ENCODE measurements at places on chromosomes 1 and 21.

DNA sequence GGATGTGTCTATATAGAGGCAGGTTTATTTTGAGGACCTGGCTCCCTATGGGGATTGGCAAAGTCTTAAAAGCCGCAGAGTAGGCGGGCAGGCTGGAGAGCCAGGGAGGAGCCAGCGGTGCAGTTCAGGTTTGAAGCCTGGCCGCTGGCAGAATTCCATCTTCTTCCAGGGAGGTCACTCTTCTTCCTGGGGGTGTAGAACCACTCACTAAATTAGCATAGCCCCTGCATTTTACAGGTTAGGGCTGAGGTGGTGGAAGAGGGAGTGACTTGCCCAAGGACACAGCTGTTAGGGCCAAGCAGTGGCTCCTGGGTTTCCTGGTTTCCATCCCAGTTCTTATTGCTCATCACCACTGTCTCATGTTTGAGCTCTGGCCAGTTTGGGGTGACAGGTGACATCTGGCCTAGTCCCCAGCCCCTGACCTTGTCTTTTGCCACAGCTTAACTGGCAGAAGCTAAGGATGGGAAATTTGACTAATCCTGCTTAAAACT is 1.4 kb downstream of the PINK1 start:
- peak; percentile 16 for DNase-seq
- H3K36me3 ChIP-seq: peaks cover 13% of the 10 kb centered on the region
- peak overlapping the region; percentile 56 for H3K27ac ChIP-seq
- peaks cover 37% of the 10 kb centered on the region for H3K4me1 ChIP-seq

DNA sequence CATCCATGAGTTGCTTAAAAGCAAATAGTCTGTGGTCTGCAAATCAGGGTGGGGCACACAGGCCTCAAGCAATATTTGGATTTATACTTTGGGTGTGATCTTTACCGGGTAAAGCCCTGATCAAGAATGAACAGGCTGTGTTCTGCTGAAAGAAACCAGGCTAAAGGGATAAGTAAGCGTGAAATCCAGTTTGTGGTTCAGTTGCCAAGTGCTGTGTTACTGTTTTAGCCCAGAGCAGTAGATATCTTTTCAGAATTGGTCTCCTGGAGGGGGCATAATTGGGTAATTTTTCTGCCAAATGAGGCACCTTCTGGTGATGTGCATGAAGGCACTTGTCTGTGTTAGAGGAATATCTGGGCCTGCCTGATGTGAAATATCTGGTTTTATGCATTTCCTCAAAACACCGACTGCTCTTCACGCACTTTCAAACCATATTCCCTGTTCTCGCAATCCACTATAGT is 21.4 kb downstream of the AIM2 start:
- H3K36me3 ChIP-seq: peaks cover 58% of the 10 kb centered on the region
- H3K27me3 ChIP-seq: no peaks in the 10 kb centered on the region
- peaks cover 23% of the 10 kb centered on the region for H3K4me1 ChIP-seq

DNA sequence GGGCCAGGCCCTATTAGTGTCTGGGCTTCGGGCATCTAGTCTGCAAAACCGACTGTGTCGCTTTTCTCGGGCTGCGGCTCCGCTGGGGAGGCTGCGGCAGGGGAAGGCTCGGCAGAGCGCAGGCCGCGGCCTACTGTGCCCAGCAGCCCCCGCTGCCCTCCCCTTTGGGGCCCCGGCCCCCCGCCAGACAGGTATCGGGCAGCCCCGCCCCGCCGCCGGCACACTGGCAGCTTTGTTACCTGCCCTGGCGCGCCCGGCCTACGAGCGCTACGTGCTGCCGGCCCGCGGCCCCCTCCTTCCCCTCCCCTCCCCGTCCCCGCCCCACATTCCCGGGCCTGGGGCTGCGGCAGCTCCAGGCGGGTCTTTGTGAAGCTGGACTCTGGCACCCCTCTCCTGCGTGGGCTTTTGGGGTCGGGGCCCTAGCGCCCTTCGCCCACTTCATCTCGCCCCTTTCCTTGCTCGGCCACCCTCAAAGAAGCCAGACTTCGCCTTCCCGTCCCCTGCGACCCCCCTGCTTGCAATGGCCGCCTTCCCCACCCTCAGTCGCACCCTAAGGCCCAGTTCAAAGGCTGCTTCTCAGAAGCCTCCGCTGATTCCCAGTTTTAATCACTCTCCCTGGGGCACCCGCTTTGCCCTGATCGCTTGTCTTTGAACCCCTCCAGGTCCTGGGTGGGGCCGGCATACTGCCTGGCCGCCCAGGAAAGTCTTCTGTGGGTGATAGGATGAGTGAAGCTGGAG is 48.9 kb upstream of the SLC2A1 start:
- no peak for DNase-seq
- no peaks in the 10 kb centered on the region for H3K4me1 ChIP-seq
- H3K4me3 ChIP-seq: no peak overlapping the region
- H3K36me3 ChIP-seq: no peaks in the 10 kb centered on the region

DNA sequence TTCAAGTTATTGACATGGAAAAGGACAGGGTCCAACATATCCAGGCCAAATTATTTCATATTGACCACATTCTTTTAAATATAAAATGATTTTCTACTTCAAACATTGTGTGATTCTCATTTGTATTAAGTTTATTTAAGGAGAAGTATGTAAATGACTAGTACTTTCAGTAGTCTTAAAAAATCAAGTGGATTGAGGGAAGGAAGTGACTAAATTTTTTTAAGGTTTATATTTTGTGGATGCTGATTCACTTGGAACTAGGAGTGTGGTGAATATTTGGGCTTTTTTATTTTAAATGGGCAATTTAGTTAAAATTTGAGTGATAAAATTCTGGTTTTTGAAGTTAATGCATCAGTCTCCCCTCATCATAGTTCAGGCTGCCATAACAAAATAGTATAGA is 10.1 kb downstream of the PRRC2C start:
- peak overlapping the region; percentile 70 for H3K27ac ChIP-seq
- peak overlapping the region; percentile 4 for H3K4me3 ChIP-seq
- peaks cover 28% of the 10 kb centered on the region for H3K36me3 ChIP-seq
- no peak for DNase-seq
- H3K4me1 ChIP-seq: peaks cover 69% of the 10 kb centered on the region
- no peaks in the 10 kb centered on the region for H3K27me3 ChIP-seq

DNA sequence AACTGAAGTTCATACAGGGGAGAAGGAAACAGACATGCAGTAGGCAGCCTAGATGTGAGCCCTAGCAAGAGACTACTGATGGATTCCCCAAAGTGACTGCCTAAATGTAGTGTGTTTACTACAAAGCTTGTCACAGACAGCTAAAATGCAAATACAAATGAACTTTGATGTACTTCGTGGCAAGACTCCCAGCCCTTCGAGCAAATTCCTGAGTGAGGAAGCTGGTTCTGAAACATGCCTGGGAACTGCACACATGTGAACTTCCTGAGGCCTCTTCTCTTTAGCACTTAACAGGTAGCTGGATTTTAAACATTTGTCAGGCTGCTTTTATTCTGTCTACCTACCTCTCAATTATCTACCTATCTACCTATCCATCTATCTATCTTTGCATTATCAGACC is 6.7 kb upstream of the IRF2BP2 start:
- H3K36me3 ChIP-seq: no peaks in the 10 kb centered on the region
- peak overlapping the region; percentile 50 for H3K27ac ChIP-seq
- peaks cover 85% of the 10 kb centered on the region for H3K4me1 ChIP-seq
- H3K27me3 ChIP-seq: no peaks in the 10 kb centered on the region

- H3K36me3 ChIP-seq: no peaks in the 10 kb centered on the region
- no peak for DNase-seq
- no peak overlapping the region for H3K4me3 ChIP-seq
- H3K4me1 ChIP-seq: peaks cover 15% of the 10 kb centered on the region
- peaks cover 4% of the 10 kb centered on the region for H3K27me3 ChIP-seq
- no peak overlapping the region for H3K27ac ChIP-seq
Measured at GRCh38 chr1:27878039-27878438, 5.7 kb downstream of the THEMIS2 start.

- no peaks in the 10 kb centered on the region for H3K36me3 ChIP-seq
- no peak overlapping the region for H3K27ac ChIP-seq
- H3K4me3 ChIP-seq: no peak overlapping the region
- DNase-seq: no peak
Measured at GRCh38 chr1:6948416-6948815, 163.2 kb downstream of the CAMTA1 start.

- no peaks in the 10 kb centered on the region for H3K36me3 ChIP-seq
- no peak overlapping the region for H3K4me3 ChIP-seq
- peaks cover 48% of the 10 kb centered on the region for H3K27me3 ChIP-seq
- H3K27ac ChIP-seq: no peak overlapping the region
- no peak for DNase-seq
- H3K4me1 ChIP-seq: peaks cover 17% of the 10 kb centered on the region
Measured at GRCh38 chr1:24925082-24925779, 4.8 kb downstream of the RUNX3 start.

DNA sequence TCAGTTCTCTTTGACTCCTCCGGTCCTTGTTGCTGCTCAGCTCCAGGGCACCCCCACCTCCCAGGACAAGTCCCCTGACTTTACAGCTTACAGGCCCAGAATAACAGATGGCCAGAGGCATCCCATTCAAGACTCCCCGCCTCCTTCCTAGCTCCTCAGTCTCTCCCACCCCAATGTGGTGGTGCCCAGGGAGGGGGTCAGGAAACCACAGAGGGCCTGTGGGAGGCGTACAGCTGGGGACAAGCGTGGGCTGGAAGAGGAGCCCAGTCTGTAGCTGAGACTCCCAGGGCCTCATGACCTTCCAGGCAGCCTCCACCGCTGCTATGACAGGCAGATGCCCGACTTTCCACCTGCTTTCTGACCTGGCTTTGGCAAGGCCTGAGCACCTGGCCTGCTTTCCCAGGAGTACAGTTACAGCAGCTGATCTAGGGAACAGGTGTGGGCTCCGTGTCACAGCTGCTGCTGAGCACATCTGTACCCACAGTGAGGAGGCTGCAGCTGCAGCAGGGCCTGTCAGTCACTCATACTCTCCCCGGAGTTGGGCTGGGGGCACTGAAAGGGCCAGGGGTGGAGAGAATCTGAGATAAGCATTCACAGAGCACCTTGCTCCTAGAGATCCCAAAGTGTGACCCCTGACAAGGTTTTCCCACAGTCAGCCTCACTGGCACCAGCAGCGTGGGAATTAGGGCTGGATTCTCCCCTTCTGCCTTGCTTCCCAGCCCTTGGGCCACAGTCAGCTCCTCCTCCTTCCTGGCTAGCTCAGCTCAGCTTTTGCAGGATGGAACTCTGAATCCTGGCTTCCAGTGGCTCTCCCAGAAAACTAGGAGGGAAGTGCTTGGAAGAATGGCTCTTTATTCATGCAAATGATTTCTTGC is 7.1 kb upstream of the NAV1 start:
- DNase-seq: no peak
- H3K4me1 ChIP-seq: peaks cover 76% of the 10 kb centered on the region
- H3K4me3 ChIP-seq: peak overlapping the region; percentile 76
- no peaks in the 10 kb centered on the region for H3K36me3 ChIP-seq
- no peaks in the 10 kb centered on the region for H3K27me3 ChIP-seq
- H3K27ac ChIP-seq: peak overlapping the region; percentile 97

GRCh38 chr1:220785166-220786056 is 1.3 kb upstream of the MTARC1 start:
- no peak for DNase-seq
- no peaks in the 10 kb centered on the region for H3K4me1 ChIP-seq
- H3K4me3 ChIP-seq: no peak overlapping the region
- H3K27ac ChIP-seq: no peak overlapping the region
- H3K36me3 ChIP-seq: no peaks in the 10 kb centered on the region
- H3K27me3 ChIP-seq: peaks cover 4% of the 10 kb centered on the region

DNA sequence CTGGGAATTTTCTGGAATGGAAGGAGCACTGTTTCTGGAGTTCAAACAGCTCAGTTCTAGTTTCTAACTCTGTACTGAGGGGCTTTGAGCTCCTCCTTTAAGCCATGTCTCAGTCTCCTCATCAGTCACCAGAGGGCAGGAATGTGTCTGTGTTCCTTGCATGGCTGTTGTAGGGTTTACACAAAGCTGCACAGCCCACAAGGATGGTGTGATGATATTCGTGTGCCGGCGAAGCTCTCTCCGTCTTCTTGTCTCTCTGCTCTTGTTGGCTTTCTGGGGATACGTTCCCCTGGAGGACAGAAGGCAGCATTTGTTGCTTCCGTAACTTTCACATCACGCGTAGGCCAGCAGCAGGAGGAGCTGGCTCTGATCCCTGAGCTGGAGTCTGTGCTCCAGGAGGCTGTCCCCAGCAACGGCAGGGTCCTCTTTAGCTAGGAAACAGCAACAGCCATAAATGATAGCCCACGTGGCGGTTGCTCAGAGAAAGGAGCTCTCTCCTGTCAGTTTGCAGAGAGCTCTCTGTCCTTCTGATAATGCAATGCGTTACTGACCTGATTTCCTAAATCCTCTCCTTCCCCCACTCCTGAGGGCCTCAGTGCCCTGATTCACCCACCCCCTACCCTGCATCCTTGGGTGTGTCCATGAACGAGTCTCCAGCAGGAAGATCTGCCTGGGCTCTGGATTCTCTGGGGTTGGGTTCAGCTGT is 189.2 kb upstream of the VAMP3 start:
- H3K27me3 ChIP-seq: peaks cover 36% of the 10 kb centered on the region
- H3K27ac ChIP-seq: no peak overlapping the region
- H3K4me1 ChIP-seq: no peaks in the 10 kb centered on the region
- no peak overlapping the region for H3K4me3 ChIP-seq
- no peak for DNase-seq

DNA sequence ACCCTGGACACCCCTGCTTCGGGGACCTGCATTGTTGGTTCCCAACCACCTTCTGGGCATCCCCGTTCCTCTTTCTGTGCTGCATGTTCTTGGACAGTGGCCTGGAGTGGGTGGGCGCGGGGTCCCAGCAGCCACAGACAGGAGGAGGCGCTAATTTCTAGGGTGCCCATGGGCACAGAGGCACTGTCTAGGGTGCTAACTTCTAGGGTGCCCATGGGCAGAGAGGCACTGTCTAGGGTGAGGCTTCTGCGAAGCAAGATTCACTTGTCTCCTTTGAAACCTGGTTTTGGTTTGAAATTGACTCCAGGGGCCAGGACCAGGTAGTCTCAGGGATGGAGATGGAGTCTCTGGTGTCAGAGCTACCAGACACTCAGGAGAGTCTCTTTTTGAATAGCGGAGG is 815 bp upstream of the MEGF6 start:
- peaks cover 23% of the 10 kb centered on the region for H3K27me3 ChIP-seq
- DNase-seq: no peak
- no peak overlapping the region for H3K4me3 ChIP-seq

GRCh38 chr21:42465803-42466127 is 30.3 kb downstream of the RSPH1 start:
- H3K27me3 ChIP-seq: peaks cover 4% of the 10 kb centered on the region
- H3K27ac ChIP-seq: no peak overlapping the region
- H3K36me3 ChIP-seq: no peaks in the 10 kb centered on the region
- no peak for DNase-seq
- no peaks in the 10 kb centered on the region for H3K4me1 ChIP-seq

DNA sequence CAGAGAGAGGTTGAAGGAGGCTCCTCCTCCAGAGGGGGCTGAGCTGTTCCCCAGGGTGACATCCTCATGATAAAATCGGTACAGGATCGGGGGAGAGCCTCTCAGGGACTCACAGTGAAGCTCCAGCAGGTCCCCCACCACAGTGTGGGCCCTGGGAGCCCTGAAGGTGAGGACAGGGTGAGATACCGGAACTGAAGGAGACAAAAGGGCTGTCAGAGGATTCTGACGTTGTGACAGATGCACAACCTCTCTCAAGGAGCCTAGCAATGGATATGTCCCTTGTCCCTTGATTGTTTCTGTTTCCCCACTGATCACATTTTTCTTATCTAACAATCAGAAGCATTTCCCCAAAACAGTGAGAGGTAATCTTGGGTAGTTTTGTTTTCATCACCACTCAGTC is 5.2 kb downstream of the FCRL3 start:
- H3K27me3 ChIP-seq: peaks cover 5% of the 10 kb centered on the region
- H3K27ac ChIP-seq: no peak overlapping the region
- no peaks in the 10 kb centered on the region for H3K4me1 ChIP-seq
- DNase-seq: no peak
- H3K4me3 ChIP-seq: no peak overlapping the region

GRCh38 chr1:62905309-62905708 is 121.4 kb downstream of the ATG4C start:
- peaks cover 19% of the 10 kb centered on the region for H3K4me1 ChIP-seq
- no peak overlapping the region for H3K4me3 ChIP-seq
- no peak for DNase-seq

Measured in HFFc6 (cell line).